ENCODE measurements at places on chromosomes 2 and 18.

GRCh38 chr2:191165176-191165643 lies 14.4 kb upstream of the STAT4 start:
- no peak for DNase-seq

GRCh38 chr18:32776561-32776960 lies 3.7 kb upstream of the KLHL14 start:
- no peak for DNase-seq

DNA sequence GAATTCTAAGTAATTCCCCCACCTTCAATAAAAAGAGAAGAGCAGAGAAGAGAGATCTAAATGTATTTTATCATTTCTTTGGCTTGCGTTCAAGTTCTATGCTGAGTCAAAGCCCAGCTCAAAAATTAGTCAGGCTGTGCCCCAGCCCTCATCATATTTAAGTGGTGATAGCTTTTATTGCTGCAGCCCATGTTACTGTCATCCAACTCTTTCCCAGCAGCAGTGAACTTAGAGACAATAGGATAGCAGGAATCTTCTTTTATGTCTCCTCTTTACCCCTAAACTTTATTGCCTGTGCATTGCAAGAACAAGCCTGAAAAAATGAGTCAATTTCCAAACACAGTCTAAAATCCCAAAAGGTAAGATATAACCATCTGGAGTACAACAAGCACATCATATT lies 1599.3 kb upstream of the PIK3C3 start:
- no peak for DNase-seq

DNA sequence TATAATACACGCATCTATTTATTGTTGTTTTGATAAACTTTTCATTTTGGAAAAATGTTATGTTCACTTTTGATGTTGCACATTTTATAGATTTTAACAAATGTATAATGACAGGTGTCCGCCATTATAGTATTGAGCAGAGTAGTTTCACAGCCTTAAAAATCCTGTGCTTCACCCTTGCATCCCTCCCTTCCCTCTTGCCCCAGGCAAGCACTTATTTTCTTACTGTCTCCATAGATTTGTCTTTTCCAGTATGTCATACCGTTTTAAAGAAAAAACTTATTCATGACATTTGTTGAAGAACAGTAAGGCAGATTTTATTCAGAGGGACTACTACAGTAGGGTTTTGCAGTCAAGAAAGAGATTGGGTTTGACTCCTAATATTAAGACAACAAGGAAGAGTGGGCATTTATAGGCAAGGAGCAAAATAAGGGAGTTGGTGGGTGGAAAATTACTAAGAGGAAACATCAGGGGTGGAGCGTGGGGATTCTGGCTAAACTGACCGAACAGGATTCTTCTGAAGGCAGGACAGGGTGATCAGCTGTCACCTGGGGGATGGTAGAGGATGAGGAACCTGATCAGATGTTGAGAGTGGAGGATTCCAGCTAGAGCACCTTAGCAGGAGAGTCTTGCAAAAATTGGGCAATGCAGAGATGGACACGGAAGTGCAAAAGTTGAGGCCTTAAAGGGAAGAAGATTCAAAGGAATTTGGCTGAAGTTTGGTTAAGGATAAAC lies 108.8 kb downstream of the NCK2 start:
- DNase-seq: no peak

DNA sequence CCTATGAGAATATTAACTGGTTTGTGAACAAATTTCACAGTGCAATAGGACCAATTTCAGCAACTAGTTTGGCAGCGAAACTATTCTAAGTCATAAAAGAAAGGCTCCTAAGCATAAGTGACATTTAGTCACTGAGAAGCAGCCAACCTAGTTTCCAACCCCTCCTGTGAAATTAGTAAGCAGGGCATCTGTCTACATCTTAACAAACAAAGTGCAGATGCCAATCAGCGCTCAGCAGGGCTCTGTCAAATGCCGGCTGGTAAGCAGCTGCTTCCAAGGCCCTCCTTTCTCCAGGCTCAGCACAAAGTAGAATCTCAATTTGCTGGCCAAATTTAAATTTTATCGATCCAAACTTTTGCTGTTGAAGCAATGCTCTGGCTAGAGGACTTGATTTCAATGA lies 124.7 kb downstream of the ICOS start:
- DNase-seq: no peak

DNA sequence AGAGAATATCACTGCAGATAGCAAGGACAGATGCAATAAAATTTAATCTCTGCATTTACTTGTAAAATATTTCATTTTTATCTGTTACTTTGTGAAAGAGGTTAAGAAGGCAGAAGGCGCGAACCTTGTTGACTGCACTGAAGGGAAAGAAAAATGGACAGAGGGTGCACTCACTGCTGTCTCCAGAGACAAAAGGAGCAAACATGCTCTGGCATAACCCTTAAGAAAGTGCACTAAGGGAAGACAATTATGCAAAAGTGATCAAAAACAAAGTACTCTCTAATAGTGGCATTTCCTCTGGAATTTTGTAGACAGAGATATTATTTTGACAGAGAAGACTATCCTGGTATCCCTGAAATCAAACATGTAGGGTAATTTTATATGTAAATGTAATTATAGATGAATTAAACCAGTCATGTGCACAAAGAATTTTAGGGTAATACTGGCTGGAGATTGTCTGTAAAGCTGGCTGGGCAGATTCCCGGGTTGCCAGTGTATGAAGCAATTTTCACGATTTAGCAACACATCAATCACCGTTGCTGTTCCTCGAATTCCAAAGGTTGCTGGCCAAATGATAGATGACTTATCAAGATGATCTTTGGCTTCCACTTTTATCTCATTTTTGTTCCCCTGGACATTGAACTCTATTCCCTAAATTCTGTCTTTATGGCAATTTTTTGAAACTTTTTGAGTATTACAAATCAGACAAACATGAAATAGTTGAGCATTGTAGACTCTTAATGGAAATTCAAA lies 1176.9 kb downstream of the SUCLG1 start:
- DNase-seq: no peak

GRCh38 chr18:63236406-63236805 lies 83.2 kb downstream of the BCL2 start:
- DNase-seq: no peak

DNA sequence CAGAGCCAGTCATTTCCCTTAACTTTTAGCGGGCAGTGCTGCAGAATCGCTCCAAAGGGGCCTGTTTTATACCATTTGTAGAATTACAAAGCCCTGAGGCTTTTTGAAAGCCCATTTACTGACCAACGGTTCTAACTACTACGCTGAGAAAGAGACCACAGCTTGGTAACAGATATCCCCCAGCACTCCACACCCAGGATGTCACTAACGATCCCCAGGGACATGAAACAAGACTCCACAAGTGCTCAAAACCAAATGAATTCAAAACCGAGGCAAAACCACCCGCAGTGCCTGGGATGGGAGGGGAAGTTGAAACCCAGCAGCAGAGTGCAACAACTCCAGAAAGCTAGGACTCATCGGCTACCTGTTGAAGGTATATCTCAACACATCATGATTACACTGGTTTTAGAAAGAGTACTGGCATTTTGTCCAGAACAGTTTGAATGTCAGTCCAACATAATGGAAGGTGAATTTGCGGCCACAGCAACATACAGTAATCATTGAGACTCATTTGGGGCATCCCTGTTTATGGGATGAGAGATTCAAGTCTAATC lies 33.6 kb upstream of the LRP2 start:
- DNase-seq: no peak

- no peak for DNase-seq
Observed at GRCh38 chr18:42742969-42743368, 372.5 kb downstream of the RIT2 start.

DNA sequence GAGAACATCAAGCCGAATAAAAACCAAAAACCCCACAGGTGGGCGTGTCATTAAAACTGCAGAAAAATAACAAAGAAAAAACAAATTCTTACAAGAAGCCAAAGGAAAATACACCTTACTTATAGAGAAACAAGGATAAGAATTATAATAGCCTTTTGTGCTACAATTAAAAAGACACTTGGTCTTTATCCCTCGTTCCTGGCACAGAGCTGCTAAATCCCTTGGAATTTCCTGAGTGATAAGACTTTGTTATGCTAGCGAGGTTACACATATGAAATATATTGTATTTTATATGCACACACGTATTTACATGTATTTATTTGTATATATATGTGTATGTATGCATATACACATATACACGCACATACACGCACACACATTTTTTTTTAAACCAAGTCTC lies 325.3 kb upstream of the TFPI start:
- no peak for DNase-seq

GRCh38 chr2:66696374-66696773 lies 261.4 kb downstream of the MEIS1 start:
- no peak for DNase-seq

DNA sequence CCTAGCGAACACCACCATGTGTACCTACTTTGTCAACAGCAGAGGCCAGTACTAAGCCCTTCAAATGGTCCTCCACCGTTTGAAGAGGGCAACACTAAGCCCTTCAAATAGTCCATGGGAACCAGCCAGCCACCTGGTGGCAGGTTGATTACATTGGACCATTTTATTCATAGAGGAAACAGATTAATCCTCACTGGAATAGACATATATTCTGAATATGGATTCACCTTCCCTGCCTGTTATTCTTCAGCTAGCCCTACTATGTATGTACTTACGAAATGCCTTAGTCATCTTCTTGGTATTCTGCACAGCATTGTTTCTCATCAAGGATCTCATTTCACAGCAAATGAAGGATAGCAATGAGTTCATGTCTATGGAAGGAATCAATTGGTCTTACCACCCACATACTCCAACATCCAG lies 10.0 kb upstream of the ZNF396 start:
- DNase-seq: no peak

DNA sequence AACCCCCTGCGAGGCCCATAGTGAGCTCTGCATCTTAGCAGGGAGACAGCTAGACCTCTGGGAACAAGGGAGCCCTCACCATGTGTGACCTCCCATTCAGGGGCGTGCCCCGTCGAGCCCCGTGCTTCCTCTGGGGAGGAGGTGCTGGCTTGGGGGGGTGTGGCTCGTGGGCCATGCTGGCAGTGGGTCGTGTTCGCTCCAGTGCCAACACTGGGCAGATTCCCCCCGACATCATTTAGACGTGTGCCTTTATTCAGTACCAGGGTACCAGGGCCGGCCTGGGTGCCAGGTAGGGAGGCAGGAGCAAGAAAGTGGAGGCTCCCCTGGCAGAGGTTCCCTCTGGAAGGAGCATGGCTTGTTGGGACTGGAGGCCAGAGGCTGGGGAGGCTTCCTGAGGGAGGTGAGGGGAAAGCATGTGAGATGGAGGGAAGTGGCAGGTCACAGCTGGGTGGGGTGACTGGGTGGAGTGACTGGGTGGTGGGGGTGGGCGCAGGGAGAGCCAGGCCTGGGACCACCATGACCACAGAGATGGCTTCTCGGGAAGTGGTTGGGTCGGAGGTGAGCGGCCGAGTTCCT lies 15.2 kb downstream of the GPC1 start:
- no peak for DNase-seq

DNA sequence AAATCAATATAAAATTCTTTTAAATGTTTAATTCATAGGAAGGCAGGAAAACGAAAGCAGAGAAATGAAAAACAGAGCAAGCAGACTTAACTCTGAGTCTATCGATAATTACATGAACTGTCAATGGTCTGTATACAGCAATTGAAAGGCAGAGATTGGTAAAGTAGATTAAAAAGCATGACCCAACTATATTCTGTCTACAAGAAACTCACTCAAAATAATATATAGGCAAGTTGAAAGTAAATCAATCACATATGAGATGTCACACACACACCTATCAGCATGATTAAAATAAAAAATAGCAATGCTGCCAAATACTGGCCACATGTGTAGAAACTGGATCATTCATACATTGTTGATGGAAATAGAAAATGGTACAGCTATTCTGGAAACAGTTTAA lies 136.4 kb upstream of the CYP1B1 start:
- no peak for DNase-seq

- no peak for DNase-seq
Observed at GRCh38 chr2:60341151-60341550, 212.3 kb downstream of the BCL11A start.

GRCh38 chr2:102893870-102894269 lies 132.0 kb downstream of the TMEM182 start:
- DNase-seq: no peak

DNA sequence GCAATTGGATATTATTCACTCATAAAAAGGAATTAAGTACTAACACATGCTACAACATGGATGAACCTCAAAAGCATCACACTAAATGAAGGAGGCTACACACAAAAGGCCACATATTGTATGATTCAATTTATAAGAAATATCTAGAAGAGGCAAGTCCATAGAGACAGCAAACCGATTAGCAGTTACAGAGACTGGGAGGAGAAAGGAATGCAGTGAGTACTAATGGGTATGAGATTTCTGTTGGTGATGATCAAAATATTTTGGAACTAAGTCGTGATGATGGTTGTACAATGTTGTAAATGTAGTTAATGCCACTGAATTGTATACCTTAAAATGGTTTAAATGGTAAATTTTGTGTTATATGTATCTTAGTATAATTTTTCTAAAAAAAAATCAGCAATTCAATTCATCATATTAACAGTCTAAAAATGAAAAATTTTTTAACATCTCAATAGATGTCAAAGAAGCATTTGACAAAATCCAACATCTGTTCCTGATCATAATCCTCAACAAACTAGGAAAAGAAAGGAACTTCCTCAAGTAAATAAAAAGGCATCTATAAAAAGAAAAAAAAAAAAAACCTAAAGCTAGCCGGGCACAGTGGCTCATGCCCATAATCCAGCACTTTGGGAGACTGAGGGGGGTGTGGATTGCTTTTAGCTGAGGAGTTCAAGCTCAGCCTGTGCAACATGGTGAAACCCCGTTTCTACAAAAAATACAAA lies 98.1 kb downstream of the TGIF1 start:
- DNase-seq: no peak

- DNase-seq: no peak
Observed at GRCh38 chr2:124267794-124268193, 242.7 kb downstream of the CNTNAP5 start.

DNA sequence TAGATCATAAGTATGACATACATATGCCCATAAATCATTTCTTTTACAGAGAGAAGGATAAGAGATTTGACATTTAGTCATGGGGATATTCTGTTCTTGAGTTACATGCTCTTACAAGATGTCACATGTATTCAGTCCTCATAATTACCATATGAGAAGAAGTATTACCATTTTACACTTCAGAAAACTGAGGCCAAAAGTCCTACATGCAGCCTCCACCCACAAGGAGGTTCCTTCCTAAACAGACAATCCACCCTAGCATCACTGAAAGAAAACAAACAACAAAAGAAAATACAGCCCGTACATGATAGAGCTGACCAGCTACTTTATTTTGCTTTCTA lies 335.1 kb downstream of the SETBP1 start:
- DNase-seq: no peak

DNA sequence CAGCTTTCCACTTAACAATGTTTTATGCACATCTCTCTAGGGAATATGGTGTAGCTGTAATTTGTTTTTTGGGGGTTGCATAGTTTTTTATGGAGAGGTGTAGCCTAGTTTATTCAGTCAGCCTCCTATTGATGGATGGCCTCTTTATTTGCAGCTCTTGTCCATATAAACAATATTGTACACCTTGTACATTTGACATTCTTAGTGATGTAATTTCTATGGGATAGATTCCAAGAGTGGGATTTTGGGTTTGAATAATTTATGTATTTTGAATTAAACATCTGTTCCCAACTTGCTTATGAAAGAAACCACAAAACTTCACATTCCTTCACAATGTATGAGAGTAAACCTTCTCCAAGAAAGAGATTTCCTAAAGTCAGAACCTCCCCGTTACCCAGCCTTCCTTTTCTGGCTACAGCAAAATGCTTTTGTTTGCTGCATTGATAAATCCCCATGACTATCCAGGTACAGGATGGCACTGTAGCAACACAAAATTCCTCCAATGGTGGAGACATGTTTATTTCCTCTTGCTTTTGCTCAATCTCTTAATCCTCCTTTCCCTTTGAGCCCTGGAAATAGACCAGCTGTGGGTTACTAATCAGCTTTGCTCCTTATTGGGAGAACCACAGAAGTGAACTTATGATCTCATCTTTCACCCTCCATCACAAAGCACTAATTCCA lies 58.4 kb upstream of the GALR1 start:
- no peak for DNase-seq

Measured in activated T-cell treated with anti-CD3 and anti-CD28 coated beads, Interleukin-2, amount 50 U/mL, for 1 hour (primary cell).